ENCODE measurements at places on chromosomes 11 and 22.

DNA sequence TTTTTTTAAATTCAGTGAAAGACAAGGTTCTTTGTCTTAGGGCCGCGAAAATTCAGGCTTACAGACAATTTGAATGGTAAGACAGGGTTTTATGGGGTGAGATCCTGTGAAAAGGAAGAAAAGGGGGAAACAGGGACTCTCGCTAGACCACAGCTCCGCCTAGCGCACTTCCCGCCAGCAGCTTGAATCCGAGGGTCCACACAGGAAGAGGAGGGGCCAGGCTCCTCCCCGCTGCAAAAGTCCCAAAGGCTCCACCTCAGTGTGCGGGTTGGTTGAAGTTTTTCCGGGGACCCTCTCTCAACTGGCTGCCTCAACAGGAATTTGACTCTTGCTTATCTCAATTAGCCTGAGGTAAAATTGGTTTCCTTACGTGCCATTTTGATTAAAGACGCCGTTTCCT lies 950.9 kb upstream of the CNTN5 start:
- no peak for DNase-seq

- DNase-seq: no peak
Observed at GRCh38 chr11:68610452-68611116, 73.8 kb upstream of the GAL start.

GRCh38 chr11:61540528-61540927 lies 32.0 kb downstream of the LRRC10B start:
- no peak for DNase-seq

DNA sequence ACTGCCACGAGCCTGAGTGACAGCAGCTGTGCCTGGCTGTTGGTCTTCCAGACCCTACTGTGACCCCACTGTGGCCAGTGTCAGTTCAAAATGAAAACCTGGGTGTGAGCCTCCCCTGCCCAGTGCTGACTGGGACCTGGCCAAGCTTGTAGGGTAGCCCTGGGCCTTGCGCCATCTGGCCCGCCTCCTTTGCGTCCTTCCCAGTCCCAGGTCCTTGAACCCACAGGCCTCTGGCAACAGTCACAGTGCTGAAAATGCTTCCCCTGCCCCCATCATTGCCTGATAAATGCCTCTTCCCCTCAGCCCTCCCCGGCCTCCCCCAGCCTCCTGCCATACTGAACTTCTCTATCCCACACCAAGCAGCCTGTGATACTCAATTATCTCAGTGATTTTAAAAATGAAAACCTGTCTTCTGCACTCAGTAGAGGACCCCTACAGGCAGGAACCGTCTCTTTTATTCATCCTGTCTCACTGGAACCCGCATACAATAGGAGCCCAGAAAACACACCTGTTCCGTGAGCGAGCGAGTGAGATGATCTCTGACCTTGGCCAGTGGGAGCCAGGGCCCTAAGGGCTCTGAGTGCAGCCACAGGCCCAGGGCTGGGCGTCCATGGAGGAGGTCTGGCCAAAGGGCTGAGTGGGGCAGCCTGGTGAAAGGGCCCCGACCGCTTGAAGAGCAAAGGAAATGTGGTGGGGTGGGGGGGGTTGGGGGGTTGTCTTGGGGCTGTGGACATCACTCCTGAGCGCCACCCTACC lies 49.7 kb upstream of the TTLL12 start:
- DNase-seq: no peak

DNA sequence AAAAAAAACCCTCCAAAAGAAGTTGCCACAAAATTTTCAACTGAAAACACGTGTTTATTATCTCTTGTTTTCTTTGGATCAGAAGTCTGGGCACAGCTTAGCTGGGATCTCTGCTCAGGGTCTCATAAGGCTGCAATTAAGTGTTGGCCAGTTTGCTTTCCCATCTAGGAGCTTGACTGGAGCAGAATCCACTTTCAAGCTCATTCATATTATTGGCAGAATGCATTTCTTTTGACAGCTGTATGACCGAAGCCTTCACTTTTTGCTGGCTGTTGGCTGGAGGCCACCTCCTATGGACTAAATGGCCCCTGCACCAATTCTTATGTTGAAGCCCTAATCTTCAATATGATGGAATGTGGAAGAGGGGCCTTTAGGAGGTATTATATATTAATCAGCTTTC lies 139.6 kb downstream of the DDX10 start:
- no peak for DNase-seq

GRCh38 chr11:130310622-130311021 lies 4.1 kb downstream of the ZBTB44 start:
- no peak for DNase-seq

- no peak for DNase-seq
Observed at GRCh38 chr22:33180356-33180755, 122.2 kb upstream of the SYN3 start.

GRCh38 chr11:131408025-131408640 lies 37.7 kb downstream of the NTM start:
- no peak for DNase-seq

DNA sequence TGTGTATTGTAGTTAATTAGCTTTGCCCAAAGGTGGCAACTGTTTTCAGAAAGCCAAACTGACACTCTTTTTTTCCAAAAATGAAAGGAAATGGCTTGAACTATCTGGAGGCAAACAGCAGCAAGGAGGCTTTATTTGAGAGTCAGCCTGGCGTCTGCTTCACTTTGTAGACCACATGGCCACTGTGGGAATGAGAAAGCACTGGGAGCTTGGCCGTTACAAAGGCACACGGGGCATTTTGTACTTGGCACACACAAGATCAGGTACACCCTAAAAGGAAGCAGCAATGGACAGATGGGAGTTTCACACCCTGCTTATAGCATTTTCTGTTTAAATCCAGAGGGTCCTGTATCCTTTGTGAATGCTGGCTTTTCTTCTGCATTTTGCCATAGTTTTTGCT lies 126.3 kb downstream of the MPPED2 start:
- DNase-seq: no peak

DNA sequence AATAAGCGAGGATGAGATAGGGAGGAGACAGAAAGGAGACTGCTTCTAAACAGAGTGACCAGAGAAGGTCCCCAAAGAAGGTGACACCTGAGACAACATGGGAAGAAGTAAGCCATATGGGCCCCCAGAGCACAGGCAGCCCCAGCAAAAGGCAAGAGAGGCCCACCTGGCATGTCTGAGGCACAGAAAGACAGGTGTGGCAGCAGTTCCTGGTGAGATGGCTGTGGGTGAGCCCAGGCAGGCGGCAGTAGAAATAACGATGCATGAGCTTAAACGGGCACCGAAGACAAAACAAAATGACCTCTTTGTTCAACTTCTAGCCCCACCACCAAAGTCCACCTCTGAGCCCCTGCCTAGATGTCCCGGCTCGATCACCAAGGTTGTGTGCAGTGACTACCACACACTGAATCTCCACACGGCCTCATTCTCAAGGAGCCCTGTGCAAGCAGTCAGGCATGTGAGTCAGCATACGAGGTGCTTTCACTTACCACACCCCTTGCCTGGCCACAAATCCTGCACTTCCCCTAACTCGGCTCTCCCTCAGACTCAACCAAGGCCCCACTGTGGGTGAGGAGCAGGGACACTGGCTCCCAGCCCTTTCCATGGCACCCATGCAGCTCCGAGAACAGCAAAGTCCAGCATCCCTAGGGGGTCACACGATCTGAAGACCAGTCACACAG lies 77.6 kb downstream of the PACSIN2 start:
- no peak for DNase-seq

DNA sequence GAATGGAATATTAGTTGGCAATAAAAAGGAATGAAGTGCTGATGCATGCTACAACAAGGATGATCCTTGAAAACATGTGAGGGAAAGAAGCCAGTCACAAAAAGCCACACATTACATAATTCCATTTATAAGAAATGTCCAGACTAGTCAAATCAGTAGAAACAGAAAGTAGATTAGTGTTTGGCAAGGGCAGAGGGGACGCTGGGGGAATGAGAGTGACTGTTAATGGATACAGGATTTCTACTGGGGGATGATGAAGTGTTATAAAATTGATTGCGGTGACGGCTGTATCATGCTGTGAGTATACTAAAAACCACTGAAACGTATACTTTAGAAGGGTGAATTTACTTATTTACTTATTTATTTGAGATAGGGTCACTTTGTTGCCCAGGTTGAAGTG lies 57.9 kb downstream of the C11orf58 start:
- DNase-seq: no peak

GRCh38 chr22:48895831-48896765 lies 931.6 kb downstream of the BRD1 start:
- no peak for DNase-seq

DNA sequence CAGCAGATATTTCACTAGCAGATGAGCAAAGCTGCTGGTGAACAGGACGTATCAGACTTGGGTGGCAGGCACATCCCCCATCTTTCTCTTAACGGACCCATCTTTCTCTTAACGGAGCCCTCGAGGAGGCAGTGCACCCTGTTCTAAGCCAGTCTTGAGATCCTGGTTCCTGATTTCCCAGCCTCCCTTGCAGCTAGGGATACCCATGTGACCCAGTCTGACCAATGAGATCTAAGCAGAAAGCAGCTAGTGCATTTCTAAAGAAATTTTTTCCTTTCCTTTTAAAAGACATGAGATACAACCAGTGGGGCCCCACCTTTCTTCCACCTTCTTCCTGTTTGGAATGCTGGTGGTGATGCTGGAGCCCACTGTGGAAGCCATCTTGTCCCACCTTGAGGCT lies 13.6 kb upstream of the ELFN2 start:
- DNase-seq: no peak

- DNase-seq: no peak
Observed at GRCh38 chr11:57643802-57644201, 5.9 kb downstream of the YPEL4 start.

DNA sequence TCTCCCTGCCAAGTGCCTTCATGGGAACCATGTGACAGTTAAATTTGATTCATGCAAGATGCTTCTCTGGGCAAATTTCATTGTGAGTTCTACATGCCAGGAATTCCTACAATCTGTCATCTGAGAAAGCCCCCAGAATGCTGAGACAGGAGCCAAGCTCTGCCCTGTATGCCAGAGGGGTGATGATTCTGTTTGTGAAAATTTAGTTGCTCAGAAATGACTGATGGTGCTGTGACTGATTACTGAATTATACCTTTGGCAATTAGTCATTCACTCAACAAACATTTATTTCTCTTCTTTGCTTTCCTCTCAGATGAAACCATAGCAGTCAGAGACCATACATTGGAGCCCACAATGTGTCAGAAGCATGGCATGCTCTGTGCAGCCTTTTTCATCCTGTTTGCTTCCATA lies 69.0 kb upstream of the ZBED5 start:
- DNase-seq: no peak

GRCh38 chr22:32866953-32867352 lies 65.4 kb downstream of the TIMP3 start:
- DNase-seq: no peak

DNA sequence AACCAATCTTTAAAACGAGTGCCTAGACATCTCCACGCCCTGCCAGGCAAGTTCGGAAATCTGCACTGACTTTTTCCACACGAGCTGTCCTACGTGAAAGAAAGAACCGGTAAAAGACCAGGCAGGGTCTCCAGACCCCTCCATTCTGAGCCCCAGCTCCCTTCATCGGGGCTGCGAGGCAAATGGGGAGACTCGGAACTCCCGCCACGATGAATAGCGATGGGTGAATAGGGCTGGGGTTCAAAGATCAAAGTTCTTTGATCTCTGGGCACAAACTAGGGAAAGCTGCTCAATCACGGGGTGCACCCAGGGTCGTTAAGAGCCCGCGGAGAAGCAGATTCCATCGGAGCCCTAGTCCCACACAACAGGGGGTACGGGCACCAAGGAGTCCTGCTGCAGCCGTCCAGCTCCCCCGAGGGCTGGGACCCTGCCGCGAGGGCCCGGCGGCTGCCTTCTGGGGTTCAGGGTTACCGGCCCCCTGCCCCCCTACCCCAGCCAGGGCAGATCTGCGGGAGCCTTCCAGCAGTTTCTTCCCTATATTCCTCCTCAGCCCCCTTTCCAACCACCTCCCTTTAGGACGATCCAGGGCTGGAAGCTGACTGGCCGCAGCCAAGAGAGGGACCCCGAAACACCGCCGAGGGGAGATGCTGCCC lies 1.1 kb downstream of the LRP4 start:
- DNase-seq: no peak

DNA sequence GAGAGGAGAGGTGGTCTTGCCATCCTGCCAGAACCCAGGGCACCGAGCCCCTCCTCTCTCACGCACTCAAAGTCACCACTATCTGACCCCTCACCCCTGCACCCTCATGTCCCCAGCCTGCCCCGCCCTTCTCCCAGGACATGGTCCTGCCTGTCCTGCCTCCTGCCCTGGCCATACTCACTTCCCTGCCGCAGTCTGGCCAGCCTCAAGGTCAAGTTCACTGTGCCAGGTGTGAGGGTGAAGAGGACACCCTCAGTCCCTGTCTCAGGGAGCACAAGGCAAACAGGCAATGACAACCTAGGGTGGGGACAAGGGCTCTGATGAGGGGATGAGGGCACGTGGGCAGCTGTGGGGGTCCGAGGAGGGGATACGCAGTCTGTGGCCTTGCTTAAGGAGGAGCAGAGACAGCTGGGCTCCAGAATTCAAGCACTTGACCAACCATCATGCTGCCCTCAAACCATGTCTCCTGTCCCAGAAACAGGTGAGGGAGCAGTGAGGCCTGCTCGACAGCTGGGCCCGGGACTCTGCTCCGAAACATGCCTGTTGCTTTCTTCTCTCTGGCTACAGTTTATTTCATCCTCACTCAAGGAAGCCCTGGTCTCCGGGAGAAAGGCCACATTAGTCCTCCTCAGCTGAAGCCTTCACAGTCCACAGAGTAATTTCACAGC lies 36.6 kb downstream of the PDGFB start:
- DNase-seq: no peak

DNA sequence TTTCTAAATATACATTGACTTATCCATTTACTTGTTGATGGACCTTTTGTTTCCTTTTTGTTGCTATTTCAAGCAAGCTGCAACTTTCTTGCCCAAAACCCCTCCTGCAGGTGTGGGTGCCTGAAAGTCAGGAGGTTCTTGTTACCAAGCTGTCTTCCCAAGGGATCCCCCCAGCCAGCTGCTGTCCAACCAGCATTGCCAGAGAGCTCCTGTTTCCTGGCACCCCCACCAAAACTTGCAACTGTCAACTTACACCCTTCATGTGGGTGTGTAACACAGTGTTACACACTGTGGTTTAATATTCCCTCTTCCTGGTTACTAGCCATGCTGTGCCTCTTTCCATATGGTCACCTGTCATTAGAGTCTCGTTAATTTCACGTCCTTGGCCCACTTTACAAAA lies 1.6 kb upstream of the KRTAP5-1 start:
- no peak for DNase-seq

- DNase-seq: peak; percentile 31
Observed at GRCh38 chr11:61747192-61747966, 5.1 kb upstream of the MYRF start.

DNA sequence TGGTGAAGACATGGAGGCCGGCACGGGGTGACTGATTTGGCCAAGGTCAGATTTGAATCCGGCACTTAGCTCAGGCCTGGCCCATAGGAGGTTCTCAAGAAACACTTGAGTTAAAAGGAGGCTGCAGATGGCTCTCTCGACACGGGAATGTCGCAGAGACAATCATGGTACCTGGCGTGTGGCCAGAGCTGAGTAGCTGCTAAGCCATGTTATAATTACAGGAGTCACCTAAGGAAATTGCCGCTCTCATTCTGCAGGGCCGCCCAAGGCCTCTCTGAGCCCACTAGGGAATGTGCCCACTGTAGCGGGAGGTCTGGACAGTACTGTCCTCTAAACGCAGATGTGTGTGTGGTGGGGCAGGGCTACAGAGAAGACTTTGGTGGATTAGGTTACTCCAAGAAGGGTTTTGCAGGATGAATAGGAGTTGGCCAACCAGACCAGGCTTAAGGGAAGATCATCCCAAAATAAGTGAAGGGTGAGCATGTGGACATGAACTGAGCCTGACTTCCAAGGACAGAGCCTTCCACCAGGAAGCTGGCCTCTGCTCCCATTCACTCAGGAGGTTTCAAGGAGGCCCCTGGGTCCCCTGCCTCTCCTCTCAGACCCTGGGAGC lies 19.3 kb upstream of the PRR5 start:
- no peak for DNase-seq
